ENCODE measurements at places on chromosomes 3 and 15.

GRCh38 chr3:69745505-69745904 is 6.2 kb downstream of the MITF start:
- DNase-seq = no peak

- DNase-seq = no peak
Observed at GRCh38 chr3:133843634-133844033, 38.0 kb downstream of the SRPRB start.

- no peak for DNase-seq
Observed at GRCh38 chr15:20340331-20340811, 201.2 kb downstream of the GOLGA6L6 start.

DNA sequence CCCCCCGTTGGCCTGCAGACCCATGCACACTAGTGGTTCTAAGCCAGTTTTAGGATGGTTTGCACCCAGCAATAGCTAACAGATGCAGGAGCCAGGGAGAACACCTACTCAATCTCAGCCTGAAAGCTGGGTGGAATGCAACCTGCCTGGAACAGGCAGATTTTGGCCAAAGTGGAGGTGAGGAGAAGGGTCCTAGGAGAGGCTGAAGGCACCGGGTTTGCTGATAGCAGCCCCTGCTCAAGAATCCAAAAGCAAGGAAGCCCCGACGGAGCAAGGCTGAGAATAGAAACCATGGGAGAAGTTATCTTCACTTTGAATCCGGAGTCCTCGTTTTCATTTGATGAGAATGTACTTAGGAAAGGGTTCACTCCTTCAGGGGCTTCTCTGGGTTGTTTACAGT is 9.9 kb downstream of the RRP9 start:
- no peak for DNase-seq

- DNase-seq = no peak
Observed at GRCh38 chr3:183895296-183895695, 10.6 kb upstream of the PARL start.

DNA sequence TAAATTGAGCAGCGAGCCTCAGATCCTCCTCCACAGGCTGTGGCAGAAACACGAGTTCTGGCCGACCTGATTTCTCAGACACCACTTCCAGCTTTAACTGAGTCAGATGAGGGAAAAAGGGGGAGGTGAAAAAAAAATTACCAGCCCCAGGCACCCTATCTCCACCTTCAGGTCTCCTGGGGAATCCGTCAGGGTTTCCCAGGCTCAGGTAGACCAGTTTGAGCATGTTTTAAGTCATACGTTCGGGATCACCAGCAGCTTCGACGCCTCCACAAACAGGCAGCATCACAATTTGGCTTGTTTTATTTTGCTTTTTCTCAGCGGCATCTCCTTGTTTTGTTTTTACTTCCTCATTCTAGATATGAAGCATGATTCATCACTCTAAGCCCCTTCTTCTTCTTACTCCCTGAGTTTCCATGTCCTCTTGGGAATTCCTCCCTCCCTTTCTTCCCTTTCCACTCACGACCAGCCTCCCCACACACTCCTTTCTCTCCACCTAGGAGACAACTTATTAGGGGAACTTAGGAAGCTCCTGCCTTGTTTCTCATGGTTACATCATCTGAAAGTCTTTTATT is 190.1 kb downstream of the ZNF621 start:
- no peak for DNase-seq

DNA sequence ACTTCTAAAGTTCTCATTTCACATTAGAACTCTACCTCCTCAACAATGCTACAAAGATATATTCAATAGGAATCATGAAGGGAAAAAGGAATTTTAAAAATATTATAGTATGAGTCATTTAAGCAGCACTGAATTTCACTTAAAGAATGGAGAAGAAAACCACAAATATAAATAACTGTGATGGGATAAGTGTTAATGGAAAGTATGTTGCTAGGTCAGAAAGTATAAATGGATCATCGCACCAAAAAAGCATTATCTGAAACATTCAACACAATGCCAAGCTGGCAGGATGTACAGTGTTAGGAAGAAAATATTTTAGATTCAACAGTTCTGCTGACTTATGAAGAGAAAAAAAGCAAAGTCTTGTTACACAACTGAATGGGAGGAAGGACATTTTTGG is 101.4 kb downstream of the TFG start:
- no peak for DNase-seq

DNA sequence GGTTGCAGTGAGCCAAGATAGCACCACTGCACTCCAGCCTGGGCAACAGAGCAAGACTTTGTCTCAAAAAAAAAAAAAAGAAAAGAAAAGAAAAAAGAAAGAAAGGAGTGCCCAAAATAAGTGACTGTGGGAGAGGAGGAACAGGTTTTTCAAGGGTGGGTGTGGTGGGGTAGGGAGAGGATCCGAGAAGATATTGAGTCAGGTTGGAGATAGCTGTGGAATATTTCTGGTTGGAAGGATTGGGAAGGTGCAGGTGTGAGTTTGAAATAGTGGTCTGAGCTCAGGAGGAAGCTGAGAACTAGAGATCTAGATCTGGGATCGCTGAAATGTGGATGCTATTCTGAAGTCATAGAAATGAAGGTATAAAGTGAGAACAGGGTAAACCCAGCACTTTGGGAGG is 7.8 kb downstream of the SCAMP2 start:
- DNase-seq = no peak

DNA sequence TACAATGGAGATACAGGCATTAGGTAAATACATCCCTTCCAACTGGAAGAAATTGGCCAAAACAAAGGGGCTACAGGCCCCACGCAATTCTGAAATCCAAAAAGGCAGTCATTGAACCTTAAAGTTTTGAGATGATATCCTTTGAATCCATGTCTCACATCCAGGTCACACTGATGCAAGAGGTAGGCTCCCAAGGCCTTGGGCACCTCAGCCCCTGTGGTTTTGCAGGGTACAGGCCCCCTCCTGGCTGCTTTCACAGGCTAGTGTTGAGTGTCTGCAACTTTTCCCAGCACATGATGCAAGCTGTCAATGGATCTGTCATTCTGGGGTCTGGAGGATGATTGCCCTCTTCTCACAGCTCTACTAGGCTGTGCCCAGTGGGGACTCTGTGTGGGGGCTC is 766.7 kb downstream of the ZBBX start:
- DNase-seq = no peak

- DNase-seq = no peak
Observed at GRCh38 chr15:36079021-36079420, 500.4 kb upstream of the CDIN1 start.

DNA sequence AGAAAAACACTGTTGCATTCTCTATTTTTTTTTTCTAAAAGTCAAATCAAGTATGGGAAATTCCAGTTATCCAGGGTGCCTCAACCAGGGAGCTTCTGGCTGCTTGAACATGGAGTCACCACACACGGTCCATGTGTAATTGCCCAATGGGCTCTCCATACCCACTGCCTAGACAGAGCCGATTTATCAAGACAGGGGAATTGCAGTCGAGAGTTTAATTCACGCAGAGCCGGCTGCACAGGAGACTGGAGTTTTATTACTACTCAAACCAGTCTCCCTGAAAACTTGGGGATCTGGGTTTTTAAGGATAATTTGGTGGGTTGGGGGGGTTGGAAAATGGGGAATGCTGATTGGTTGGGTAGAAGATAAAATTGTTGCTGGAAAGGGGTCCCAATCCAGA is 149.8 kb downstream of the TJP1 start:
- DNase-seq = no peak

- DNase-seq = no peak
Observed at GRCh38 chr15:35485411-35485810, 60.6 kb downstream of the DPH6 start.

DNA sequence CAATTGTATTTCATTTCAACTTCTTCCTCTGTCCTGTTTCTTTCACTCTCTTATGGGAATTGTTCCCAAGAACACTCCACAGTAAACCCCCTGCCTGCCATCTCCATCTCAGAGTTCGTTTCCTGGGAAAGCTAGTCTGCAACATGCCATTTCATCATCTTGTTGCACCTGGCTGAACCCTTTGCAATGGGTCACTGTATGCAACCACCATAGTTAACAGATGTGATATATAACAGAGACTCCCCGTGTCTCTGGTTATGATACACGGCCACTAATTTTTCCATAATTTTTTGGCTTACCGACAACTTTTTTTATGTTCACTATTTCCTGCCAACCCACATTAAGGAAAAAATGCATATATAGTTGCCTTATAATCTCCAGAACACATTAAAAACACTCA is 95.5 kb downstream of the CHST2 start:
- no peak for DNase-seq

- no peak for DNase-seq
Observed at GRCh38 chr3:69178082-69178481, 55.7 kb upstream of the LMOD3 start.

- DNase-seq = no peak
Observed at GRCh38 chr3:30655187-30655812, 48.9 kb downstream of the TGFBR2 start.

- DNase-seq = peak; percentile 76
Observed at GRCh38 chr15:88331291-88331690, 74.8 kb upstream of the NTRK3 start.

GRCh38 chr3:192022412-192022811 is 561.4 kb downstream of the PYDC2 start:
- no peak for DNase-seq

Data from stimulated activated CD4-positive, alpha-beta T cell treated with anti-CD3 and anti-CD28 coated beads, Interleukin-2, amount 100 ng/mL, for 24 hours (primary cell).